ENCODE measurements at places on chromosomes 6 and 20.
A peak's percentile ranks its signal among the peaks of the same experiment; 100 is the strongest.

DNA sequence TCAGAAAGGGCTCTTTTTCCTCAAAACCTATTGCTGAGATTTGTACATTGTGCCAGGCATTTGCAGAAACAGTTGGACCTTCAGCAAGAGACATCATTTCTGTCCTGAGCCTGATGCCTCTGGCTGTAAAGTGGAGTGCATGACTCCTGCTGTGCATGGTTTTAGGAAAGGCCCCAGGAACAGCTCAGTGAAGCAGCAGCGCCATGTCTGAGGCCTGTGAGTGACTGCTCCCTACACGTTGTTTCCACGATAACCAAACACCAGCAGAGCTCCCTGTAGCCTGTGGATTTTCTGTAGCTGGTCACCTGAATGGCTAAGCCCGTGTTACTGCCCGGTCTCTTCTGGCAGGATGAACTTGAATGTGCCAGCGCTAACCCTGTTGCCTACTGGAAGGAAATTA is 232.5 kb downstream of the TFAP2C start:
- DNase-seq, result no peak

GRCh38 chr6:138948546-138949179 is 39.4 kb downstream of the REPS1 start:
- DNase-seq, result no peak

GRCh38 chr6:121925534-121926255 is 473.8 kb upstream of the HSF2 start:
- DNase-seq, result no peak

DNA sequence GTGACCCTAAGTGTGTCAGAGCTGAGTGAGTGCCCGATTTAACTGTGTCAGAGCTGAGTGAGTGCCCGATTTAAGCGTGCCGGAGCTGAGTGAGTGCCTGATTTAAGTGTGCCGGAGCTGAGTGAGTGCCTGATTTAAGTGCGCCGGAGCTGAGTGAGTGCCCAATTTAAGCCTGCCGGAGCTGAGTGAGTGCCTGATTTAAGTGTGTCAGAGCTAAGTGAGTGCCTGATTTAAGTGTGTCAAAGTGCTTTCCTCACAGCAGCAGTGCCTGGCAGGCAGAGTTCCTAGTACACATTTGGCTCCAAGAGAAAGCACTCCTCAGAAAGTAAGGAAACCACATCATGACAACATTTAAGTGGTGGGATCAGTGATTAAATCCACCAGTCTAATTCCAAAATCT is 13.2 kb downstream of the SERAC1 start:
- DNase-seq, result no peak

GRCh38 chr6:17311595-17312311 is 30.6 kb downstream of the RBM24 start:
- no peak for DNase-seq

DNA sequence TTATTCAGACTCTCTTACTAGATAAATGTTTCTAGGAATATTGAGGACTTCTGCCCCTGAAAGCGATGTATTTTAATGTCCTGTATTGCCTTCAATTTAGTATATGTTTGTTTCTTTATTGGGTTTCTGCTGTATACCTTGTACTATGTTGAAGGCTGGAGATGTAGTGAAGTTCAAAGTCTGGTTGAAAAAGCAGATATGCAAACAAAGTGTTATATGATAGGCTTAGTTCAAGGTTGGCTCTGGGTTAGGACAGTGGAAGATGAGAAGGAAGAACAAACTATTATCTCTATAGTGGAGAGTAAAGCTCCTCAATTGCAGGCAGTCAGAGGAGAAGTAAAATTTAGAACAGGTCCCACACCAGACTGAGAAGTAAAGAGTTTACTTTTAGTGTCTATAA is 36.3 kb upstream of the ADGRG6 start:
- DNase-seq, result no peak

GRCh38 chr6:107971181-107971580 is 13.2 kb upstream of the SEC63 start:
- DNase-seq, result no peak

GRCh38 chr20:2234598-2235191 is 61.1 kb upstream of the TGM3 start:
- DNase-seq, result no peak

DNA sequence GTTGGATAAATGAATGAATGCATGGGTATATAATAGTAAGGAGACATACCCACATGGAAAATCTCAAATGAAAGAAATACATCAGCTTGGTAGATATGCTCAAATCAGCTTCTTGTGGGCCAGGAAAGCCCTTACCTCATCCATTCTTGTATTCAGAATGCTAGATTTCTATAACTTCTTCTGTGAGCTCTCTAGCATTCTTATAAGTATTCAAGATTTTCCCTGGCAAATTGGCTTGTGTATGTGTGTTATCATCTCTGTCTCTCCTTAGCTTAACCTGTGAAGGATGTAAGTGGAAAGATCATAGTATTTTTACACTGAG is 100.8 kb downstream of the OR2B2 start:
- DNase-seq, result no peak

GRCh38 chr6:103719545-103719944 is 1140.2 kb downstream of the HACE1 start:
- no peak for DNase-seq

DNA sequence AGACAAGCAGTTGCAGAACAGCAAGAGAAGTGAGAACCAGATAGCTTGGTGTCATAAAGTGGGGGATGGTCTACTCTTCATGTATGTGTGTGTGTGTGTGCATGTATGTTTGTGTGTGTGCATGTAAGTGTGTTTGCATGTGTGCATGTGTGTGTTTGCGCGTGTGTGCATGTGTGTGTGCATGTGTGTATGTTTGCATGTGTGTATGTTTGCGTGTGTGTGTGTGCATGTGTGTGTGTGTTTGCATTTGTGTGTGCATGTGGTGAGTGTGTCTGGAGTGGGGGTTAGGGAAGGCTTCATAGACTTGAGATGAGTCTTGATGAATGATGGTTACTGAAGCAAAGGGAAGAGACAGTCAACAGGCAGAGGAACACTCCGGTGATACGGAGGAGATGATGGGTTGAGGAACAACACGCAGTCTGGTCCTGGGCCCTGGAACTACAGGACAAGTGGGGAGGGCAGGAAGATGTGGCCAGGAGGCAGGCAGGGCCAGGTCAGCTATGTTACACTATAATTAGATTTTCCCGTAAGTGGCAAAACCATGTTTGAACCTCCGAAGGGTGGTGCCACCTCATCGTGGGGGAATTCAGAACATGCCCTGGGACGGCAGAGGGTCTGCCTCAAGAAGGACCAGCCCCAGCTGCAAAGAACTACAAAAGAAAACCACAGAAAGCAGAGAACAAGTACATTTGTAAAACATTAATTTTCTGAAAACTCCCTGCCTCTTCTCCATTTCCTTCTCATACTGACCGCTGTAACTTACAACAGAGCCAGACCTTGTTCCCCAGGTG is 38.7 kb upstream of the PDE10A start:
- no peak for DNase-seq

DNA sequence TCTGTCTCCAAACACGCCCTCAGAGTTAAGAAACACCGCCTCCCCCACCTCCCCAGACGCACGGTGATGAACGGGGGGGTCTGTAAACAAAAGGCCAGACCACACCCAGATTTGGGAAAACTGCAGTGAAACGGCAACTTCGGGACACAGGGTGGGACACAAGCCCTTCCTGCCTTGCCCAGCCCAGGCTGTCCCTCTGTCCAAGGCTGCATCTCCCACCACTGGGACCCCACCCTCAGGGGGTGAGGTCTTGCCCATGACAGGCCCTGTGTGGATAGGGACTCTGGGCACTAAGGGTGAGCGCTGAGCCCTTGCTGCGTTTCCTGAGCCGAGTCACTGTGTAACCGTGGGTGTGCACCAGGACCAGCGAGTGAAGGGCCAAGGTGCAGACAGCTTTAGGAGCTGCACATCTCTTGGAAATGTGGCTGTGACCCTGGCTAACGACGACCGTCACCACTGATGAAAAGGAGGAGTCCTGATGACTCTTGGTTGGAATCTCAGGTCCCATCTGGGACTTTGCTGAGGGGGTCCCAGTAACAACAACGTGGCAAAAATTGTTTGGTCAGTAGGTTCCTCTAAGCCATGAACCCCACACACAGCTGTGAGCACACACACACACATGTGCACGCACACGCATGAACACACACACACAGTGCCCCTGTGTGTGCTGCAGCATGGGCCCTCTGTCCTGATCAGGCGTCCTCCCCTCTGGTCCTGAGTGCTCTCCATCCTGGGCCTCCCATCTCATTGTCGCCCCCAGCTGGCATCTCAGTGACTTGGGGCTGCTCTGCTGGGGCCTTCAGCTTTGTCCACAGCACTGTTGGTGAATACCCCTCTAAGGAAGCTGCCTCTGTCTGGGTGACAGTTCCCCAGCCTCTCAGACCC is 100.6 kb downstream of the RAMACL start:
- no peak for DNase-seq

DNA sequence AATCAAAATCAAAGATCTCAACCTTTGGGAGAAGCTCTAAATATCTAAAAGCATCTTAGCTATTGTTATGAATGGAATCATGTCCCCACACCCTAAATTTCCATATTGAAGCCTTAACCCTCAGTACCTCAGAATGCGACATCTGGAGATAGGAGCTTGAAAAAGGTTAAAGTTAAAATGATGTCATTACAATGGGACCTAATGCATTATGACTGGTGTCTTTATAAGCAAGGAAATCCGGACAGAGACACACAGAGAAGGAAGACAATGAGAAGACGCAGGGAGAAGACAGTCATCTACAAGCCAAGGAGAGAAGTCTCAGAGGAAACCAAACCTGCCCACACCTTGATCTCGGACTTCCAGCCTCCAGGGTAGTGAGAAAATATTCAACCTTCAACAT is 46.1 kb downstream of the KIF13A start:
- no peak for DNase-seq

GRCh38 chr6:136685540-136686108 is 106.7 kb downstream of the MAP3K5 start:
- DNase-seq, result no peak

- DNase-seq, result no peak
These were observed 580.1 kb downstream of the TFAP2B start for GRCh38 chr6:51398793-51399192.

GRCh38 chr6:142045380-142046278 is 87.1 kb upstream of the GJE1 start:
- no peak for DNase-seq

- no peak for DNase-seq
These were observed 22.8 kb downstream of the TGM6 start for GRCh38 chr20:2403291-2404052.

- DNase-seq, result no peak
These were observed 1.1 kb upstream of the TREML1 start for GRCh38 chr6:41155132-41155805.

DNA sequence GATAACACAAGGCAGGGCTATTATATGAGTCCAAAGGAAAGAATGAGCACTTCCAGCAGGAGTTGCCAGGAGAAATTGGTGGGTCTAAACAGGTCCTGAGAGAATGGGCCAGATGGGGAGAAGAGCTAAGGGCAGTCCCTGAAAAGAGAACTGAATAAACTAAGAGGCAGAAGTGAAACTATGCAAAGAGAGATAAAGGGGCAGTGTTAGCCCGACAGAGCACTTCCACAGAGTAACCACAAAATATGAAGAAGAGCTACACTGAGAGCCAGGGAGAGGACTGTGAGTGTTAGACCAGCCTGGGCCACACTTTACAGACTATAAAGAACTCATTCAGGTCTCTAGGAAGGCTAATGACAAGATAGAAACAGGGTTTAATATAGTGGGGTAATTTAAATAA is 43.8 kb downstream of the RALGAPA2 start:
- DNase-seq, result no peak

DNA sequence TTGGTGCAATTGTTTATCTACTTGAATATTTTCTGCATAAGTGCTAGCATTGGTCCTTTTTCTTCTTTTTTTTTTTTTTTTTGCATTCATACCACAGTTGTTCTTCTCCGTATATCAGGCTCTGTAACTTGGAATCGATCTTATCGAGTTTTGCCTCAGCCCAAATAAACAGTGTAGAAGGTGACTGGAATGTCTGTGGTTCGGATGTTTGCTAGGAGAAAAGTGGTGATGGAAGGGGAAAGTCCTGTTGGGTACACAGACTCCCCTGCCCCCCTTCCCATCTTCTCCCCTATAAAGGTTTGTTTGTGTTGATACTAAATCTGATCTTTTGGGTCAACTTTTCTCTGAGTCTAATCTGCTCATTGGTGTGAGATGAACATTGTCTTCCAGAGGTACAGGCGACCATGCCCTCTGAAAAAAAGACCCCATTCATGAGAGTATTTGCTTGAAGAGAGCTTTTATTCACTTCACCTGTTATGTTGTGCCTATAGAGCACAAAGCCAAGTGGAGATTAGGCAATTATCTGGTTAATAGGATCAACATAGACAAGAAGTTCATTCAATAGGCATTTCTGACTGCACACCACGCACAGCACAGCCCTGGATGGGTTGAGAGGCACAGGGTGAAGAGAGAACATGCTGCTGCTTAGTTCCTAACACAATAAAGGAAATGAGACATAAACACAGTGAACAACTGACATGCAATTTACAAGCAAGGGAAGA is 620.0 kb downstream of the PKHD1 start:
- DNase-seq, result no peak

DNA sequence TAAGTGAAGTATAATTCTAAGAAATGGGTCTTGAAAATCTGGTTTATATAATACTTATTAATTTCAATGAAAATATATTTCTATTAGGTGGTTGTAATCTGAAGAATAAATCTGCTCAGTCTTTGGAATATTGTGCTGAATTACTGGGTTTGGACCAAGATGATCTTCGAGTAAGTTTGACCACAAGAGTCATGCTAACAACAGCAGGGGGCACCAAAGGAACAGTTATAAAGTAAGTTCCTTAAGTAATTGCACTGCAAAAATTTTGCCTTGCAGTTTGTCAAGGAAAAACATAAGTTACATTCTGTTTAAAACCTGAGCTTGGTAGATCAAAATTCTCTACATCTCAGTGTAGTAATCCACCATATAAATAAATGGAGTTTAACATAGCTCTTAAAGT is 106.0 kb downstream of the MYO6 start:
- DNase-seq, result peak; percentile 41

DNA sequence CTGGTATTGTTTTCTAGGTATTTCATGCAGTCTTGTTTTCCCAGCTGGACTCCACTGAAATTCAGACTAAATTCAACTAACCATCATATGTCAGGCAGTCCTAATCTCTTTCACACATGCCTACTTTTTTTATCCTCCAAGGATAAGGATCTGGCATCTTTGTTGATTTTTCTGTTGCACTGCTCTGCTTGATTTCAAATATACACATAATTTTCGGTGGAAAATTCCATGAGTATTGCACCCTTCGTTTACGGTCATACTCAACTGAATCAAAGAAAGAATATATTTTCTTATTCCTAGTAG is 64.8 kb upstream of the UNC93A start:
- DNase-seq, result no peak

DNA sequence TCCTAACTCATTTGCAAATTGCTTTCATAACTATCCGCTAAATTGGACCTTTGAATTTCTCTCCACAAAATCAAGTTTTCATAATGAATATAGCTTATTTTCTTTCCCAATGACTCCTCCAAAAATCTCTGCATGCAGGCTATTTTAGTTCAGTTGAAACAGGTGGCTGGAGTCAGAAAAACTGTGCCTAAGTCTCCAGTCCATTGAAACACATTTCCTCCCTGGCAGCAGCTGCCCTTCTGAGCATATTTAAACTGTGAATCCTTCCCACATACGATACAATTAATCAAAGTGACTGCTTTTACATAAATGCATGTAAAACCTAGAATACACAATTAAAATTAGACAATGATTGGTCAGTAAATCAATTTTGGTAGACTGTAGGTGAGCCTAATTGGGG is 344.6 kb upstream of the MARCKS start:
- DNase-seq, result no peak
